ENCODE measurements at places on chromosomes 11 and 22. TPM values are rescaled to one million over a fixed set of nuclear protein-coding genes. Genes with fewer than 3 reads are reported as not detected.

FAM83F gene
- total RNA-seq = 2.1 TPM

DNA sequence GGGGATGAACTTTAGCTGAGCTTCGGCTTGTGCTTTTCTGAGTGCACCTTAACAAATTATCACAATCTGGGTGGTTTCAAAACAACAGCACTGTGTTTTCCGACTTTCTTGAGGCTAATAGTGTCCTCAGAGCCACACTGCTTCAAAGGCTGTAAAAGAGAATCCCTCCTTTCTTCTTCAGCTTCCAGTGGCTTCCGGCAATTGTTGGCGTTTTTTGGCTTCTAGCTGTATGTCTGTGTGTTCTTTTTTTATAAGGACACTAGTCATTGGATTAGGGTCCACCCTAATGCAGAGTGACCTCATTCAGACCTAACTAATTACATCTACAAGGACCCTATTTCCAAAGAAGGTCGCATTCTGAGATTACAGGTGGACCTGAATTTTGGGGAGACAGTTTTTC, 30.6 kb downstream of the KIAA1671 start:
- no peaks in the 10 kb centered on the region for H3K36me3 ChIP-seq
- peaks cover 5% of the 10 kb centered on the region for H3K27me3 ChIP-seq
- H3K4me3 ChIP-seq = no peak overlapping the region
- DNase-seq = no peak

- peaks cover 23% of the 10 kb centered on the region for H3K27me3 ChIP-seq
- H3K27ac ChIP-seq = no peak overlapping the region
- H3K36me3 ChIP-seq = no peaks in the 10 kb centered on the region
- no peak overlapping the region for H3K4me3 ChIP-seq
Measured at GRCh38 chr11:126997196-126997595, 3.4 kb downstream of the KIRREL3 start.

DNA sequence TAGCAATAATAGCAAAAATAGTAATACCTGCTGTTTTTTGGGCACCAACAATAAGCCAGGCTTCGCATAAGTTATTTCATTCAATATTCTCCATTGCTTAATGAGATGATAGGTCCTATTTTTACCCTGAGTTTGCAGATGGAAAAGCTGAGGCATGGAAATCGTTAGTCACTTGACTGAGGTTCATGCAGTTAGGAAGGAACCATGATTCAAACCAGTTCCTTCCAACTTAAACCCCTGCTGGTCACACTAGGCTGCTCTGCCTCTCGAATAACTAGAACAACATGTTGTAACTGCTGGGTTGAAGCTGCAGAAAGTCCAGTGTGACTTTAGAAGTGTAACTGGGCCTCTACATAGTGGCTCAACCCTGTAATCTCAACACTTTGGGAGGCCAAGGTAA, 69.3 kb downstream of the SEZ6L start:
- H3K4me3 ChIP-seq = no peak overlapping the region
- no peak overlapping the region for H3K27ac ChIP-seq
- no peak for DNase-seq
- H3K36me3 ChIP-seq = no peaks in the 10 kb centered on the region
- H3K4me1 ChIP-seq = peaks cover 2% of the 10 kb centered on the region

- no peak overlapping the region for H3K27ac ChIP-seq
- peaks cover 22% of the 10 kb centered on the region for H3K27me3 ChIP-seq
- H3K4me3 ChIP-seq = no peak overlapping the region
- H3K36me3 ChIP-seq = no peaks in the 10 kb centered on the region
- no peaks in the 10 kb centered on the region for H3K4me1 ChIP-seq
Measured at GRCh38 chr11:57977709-57978108, 46.0 kb upstream of the OR9Q1 start.

Data from T-helper 17 cell (primary cell).